ENCODE measurements at places on chromosomes 6 and 20.

- no peak for DNase-seq
These were observed 260.3 kb upstream of the MOCS1 start for GRCh38 chr6:40194447-40195170.

- DNase-seq = no peak
These were observed 9.8 kb downstream of the RIMS4 start for GRCh38 chr20:44800391-44801046.

GRCh38 chr6:160202411-160202810 is 56.2 kb downstream of the SLC22A2 start:
- DNase-seq = no peak

DNA sequence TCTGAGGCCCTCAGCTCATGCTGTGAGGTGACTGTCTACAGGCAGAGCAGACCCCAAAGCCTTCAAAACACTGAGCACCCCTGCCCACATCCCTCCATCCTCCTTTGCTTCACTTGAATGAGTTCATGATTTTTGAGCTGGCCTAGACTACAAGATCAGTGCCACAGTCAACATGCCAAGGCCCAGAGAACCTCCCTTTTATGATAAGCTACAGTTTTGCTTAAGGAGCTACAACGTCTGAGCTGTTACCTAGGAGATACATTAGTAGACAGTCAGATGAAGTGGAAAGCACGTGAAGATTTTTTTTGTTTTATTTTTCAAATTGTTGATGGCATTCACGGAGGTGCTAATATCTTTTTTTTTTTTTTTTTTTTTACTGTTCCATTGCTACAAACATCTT is 139.0 kb downstream of the SOBP start:
- no peak for DNase-seq

GRCh38 chr6:105300090-105300489 is 102.8 kb downstream of the PREP start:
- no peak for DNase-seq

DNA sequence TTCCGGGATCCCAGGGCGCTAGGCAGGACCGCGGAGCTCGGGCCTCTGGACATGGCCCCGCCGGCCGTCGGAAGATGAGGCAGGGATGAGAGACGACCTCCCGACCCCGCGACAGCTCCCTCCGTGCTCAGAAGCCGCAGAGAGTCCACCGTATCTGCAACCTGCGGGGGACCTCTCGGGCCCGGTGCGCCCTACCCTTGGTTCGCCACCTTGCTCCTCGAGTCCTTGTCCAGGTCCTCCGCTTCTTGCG is 301 bp downstream of the PPP1R3D start:
- DNase-seq = no peak

DNA sequence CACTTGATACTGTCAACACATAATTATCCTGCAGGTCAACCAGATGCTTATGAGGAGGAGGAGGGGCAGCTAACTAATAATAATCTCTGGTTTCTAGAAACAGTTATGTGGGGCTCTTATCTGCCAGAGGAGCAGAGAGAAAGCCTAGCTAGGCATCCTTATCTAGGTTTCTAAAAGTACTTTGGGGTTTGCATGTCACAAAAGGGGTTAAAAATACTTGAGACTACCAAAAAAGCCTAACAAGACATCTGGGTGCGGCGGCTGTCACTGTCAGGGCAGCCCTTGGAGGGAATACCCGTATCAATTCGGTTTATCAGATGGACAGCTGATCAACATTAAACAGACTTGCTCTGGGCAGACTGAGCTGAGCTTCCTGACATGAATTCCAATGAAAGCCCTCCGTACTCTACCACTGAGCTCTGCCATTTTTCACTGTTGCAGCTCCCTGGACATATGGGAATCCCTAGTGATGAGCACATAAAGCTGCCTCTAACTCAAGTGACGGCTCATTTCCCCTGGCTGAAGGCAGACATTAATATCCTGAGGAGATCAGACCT is 166.6 kb downstream of the PDSS2 start:
- no peak for DNase-seq

DNA sequence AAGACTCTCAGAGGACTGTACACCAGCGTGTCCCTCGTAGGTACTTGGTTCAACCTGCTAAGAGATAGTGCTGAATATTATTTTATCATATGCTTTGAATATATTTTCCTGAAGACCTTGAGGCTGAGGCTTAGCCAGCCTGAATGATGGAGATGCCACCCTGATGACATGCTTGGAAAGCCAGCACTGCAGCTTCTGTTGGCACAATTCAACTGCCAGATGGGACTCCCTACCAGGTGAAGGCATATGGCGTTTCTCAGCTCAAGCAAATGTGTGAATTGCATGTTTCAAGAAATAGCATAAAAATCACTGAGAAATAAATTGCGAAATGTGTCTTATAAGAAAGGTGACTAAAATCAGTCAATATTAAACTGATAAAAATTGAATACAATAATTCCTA is 228.1 kb upstream of the CST7 start:
- DNase-seq = no peak

DNA sequence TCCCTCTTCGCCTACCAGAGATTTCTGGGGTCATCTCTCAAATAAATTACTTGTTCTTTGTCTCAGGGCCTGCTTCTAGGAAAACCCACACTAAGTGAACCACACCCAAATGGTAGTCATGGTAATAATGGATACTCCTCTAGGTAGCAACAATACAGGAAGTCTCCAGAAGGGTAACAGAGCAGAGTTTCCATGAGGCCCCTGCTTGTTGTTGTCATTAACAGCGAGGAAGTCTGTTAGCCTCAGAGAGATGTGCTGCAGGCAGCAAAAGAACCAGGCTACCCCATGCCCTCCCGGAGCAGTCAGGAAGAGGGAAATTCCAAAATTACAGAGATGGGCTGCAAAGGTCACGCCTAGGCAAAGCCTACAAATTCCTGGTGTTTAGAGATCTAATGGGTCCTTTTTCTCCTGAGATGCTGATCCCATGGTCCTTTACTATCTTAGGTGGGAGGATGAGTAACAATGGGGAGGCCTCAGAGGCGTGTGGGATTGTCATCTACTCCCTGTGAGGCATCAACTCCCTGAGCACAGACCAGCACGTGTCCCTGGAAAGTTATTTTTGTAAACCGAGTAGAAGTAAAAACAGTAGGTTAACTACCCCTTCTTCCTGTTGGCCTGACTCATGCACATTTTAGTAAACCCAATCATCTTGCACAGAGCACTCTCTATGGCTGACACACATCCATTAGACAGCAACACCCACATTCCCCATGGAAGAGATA is 10.1 kb downstream of the ISM1 start:
- DNase-seq = no peak

GRCh38 chr6:115617031-115617430 is 443.7 kb downstream of the FRK start:
- DNase-seq = no peak

DNA sequence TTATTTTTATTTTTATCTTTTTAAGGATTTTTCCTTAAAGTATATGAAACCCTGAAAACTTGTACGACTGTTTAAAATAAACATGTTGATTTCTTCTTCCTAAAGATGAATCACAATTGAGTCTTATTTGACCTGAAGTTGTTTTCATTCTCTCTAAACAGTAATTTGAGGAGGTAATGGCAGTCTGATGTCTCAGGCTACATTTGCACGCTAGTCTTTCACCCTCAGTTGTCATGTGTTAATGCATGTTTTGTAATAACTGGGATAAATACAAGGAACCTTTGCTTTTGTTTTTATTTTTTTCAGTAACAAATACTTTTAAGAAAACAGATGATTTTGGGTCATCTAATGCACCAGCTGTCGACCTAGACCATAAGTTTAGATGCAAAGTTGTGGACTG is 55.2 kb downstream of the SCAND1 start:
- no peak for DNase-seq

GRCh38 chr20:49337357-49337756 is 59.5 kb upstream of the ZNFX1 start:
- DNase-seq = no peak

DNA sequence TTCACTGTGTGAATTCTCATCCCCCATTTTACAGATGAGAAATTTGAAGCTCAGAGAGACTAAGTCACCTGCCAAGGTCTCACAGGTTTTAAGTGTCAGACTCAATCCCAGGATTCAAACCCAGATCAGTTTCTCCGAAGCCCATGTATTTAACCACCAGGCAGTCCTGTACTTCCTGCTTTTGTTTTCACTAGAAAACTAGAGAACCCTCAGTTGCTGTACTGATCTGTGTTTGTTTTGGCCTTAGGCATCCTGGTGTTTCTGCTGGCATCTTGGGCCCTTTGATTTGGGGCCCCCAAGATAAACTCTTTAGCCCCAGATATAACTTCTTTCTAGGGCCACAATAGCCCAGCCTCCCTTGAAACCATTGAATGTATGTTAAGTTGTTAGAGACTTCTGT is 36.5 kb downstream of the PPP1R16B start:
- DNase-seq = no peak

- DNase-seq = no peak
These were observed 45.3 kb upstream of the COL21A1 start for GRCh38 chr6:56292505-56293181.

Measured in stimulated activated CD4-positive, alpha-beta T cell treated with anti-CD3 and anti-CD28 coated beads, Interleukin-1b, Interleukin-23, amount 100 ng/mL, for 1 hour (primary cell).